ENCODE measurements at places on chromosomes 4 and X. TPM values are rescaled to one million over a fixed set of nuclear protein-coding genes. Genes with fewer than 3 reads are reported as not detected.
A peak's percentile ranks its signal among the peaks of the same experiment; 100 is the strongest.

GRCh38 chr4:26372076-26372475, 51.3 kb downstream of the RBPJ start:
- no peak for ATAC-seq

DNA sequence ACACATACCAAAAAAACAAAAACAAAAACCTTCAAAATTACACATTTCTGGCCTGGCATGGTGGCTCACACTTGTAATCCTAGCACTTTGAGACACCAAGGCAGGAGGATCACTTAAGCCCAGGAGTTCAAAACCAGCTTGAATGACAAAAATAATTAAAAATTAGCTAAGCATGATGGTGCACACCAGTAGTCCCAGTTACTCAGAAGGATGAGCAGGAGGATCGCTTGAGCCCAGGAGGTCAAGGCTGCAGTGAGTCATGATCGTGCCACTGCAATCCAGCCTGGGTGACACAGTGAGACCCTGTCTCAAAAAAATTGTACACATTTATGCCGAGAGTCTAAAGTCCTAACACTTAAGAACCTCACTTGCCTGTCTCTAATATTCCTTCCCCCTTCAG, 18.3 kb downstream of the SLC39A8 start:
- ATAC-seq, result no peak

GRCh38 chr4:77538574-77539157, 67.0 kb upstream of the CXCL13 start:
- no peak for ATAC-seq

GRCh38 chr4:9808077-9808476, 26.6 kb downstream of the DRD5 start:
- no peak for ATAC-seq

DNA sequence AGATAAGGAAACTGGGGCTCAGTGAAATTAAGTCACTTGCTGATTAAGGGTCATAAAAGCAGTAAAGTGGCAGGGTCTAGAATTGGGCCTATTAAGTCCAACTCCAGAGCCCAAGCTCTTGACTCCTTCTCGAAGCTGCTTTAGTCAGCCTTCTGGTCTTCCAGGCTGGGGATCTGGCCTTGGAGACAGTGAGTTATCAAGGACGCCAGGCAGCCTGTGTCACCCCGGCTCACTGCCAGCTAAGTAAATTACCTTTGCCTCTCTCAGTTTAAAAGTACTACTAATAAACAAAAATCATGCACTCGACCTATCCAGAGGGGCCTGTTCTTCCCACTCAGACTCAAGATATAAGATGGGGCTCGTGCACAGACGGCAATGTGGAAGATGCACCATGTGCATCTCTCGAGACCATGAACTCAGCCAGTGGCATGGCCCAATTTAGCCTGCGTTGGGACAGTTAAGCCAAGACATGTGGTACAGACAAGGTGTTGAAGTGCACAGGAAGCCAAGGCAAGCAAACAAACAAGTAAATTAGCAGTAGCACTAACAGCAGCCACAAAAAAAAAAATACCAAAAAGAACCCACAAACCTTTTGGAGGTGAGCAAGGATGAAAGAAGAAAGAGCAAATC, 62.0 kb upstream of the MAP3K15 start:
- no peak for ATAC-seq

GRCh38 chr4:85953651-85954018, 406.2 kb downstream of the MAPK10 start:
- ATAC-seq, result no peak

DNA sequence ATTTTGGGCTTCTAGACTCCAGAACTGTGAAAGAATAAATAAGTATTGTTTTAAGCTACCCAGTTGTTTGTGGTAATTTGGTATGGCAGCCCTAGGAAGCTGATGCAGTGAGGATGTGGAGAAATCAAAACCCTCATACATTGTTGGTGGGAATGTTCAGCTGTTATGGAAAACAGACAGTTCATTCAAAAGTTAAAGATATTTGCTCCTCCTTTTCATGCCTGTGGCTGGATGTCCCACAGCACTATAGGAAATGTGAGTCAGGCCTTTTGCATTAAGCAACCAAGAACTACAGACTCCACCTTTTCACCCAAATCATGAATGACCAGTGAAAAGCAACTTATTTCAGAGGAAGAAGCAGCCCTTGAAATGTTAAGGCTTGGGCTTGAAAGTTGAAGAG, 6.7 kb downstream of the BBS12 start:
- no peak for ATAC-seq

GRCh38 chr4:4852591-4853362, 6.7 kb upstream of the MSX1 start:
- peak; percentile 83 for ATAC-seq

GRCh38 chrX:110145854-110146253, 142.9 kb downstream of the TMEM164 start:
- peak; percentile 46 for ATAC-seq

DNA sequence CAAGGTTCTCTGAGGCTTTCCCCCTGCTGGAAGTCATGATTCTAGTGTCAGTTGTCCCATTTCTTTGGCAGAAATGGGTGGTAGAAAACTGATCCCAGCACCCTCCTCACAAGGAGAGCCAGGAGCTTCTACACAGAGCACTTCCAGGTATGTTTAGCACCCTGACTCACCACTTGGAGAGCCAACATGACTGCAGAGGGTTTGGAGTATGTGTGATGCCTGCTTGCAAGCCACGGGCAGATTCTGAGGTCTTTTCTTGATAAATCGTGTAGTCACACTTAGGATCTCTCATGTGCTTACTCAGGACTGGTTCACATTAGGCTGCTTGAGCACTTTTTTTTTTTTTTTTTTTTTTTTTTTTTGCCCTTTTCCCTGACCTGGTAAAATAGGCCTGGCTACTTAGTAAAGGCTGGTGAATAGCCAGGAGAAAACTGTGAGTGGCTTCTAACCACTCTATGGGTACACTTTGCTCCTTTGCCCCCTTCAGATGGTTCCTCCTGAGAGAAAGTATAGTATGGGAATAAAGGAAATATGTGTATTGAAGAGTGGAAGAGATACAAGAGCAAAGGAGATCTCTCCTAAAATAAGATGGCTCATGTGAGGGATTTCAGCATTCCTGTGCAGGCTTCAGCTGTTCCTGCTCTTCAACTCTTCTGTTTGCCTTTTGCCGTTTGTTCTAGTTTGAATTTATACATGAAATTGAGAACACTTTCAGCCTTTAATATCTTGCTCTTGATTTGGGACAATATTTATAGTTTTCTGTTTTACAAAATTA, 103.6 kb downstream of the EMCN start:
- ATAC-seq, result no peak

- no peak for ATAC-seq
These were observed 125.2 kb downstream of the NEXMIF start for GRCh38 chrX:74800062-74800461.

GRCh38 chr4:184536881-184537248, 62.5 kb upstream of the IRF2 start:
- ATAC-seq, result no peak

DNA sequence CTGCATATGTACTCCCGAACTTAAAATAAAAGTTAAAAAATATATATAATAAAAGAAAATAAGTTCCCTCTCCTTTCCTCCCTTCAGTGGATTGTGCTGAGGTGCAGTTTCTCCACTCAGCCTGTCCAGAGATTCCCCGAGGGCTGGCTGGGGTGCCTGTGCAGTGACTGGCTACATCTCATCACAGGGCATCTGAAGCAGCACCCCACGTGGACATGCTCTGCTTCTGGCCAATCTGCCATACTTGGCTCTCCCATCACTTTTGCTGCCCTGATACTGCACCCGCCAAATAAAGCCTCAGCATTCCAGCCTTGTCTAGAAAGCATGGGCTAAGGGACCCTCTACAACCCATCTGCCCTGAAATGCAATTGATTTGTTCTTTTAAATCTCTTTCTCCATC, 11.1 kb upstream of the MGST2 start:
- no peak for ATAC-seq

DNA sequence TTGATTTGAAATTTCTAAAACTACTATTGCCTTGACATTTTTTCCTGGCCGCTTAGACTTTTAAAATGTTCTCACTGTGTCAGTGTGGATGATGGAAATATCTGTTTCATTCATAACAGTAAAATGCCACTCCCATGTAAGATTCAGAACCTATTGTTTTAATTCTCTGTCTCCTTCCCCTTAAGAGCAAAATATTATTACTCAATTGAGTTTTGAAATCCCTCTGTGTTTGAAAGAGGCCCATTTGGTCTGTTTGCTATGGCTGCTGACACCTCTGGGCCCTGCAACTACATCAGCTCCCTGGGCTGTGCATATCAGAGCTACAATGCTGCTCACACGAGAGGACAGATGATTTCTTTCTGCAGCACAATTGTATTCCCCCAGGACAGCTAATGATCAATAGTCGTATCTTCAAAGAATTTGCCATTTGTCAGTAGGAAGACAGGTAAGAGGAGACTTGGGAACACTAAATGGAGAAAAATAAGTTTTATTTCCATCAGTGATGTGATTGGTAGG, 388.0 kb upstream of the GALNT7 start:
- peak; percentile 76 for ATAC-seq

DNA sequence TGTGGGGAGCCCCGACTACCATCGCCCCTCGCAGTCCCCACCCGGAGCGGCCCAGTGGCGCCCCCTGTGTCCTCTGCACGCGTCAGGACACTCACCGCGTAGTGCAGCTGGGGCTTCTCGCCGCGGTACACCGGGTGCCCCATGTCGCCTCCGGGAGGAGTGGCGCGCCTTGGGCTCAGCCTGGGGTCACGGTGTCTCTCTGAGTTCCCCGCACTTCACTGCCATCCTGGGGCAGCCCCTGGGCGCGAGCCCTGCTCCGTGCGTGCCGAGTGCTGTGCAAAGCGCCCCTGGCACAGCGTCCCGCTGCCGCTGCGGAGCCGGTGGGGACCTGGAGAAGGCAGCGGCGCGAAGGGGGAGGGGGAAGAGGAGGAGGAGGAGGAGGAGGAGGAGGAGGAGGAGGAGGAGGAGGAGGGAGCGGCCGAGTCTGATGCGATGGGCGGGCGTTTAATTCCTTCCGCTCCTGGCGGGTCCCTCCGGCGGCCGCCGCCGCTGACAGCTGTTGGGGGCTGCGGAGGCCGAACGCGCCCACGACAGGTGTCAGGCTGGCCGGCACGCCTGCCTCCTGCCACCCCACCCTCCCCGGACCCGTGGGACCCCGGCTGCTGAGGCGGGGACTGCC, 134.3 kb downstream of the AMELX start:
- ATAC-seq, result peak; percentile 89

GRCh38 chr4:1044469-1045192, 33.2 kb downstream of the FGFRL1 start:
- no peak for ATAC-seq

GRCh38 chr4:157217708-157218107, 2.8 kb upstream of the GRIA2 start:
- ATAC-seq, result no peak

- ATAC-seq, result no peak
These were observed 9.2 kb downstream of the CTSO start for GRCh38 chr4:155944516-155944915.

DNA sequence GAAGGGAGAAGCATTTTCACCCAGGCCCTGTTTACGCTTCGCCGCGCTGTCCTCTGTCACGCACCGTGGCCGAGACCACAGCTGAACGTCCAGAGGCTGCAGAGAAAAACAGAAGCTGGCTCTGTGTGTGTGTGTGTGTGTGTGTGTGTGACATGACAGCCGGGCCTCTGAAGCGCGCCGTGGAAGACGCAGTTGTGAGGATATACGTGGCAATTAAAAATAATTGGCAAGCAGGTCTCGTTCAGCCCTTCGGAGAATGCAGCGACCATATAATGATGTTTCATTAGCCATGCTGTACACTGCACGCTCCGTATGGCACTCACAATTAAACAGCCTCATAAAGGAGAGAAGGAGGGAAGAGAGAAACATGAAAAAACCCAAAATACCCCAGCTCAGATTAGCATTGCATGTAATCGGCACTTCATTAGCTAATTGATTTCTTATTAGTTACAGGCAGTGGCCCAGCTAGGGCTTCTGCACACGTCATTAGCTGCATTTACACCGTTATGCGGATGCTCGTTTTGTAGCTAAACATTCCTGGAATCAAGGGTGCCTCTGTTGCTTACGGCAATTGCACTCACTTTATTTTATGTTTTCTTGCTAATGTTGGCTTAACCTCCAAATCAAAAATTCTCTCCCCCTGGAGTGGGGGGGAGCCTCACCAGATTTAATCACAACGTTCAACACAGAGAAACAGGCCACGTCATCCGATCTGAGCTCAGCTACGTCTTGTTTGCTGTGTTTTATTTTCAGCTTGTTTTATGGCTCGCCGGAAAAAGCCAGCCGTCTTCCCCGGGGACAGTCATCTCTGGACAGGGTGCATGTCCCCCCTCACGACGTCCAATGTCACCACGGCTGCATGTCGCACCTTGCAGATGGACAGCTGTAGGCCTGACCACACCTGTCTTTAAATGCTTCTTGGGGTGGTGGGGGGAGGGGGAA, 74.6 kb upstream of the SHOX start:
- ATAC-seq, result no peak

GRCh38 chr4:184641451-184641850, 7.8 kb downstream of the CASP3 start:
- no peak for ATAC-seq

- ATAC-seq, result peak; percentile 57
These were observed 40.5 kb upstream of the BMP3 start for GRCh38 chr4:80989921-80990544.

GRCh38 chr4:972651-973424, 531 bp downstream of the DGKQ start:
- peak; percentile 53 for ATAC-seq

DNA sequence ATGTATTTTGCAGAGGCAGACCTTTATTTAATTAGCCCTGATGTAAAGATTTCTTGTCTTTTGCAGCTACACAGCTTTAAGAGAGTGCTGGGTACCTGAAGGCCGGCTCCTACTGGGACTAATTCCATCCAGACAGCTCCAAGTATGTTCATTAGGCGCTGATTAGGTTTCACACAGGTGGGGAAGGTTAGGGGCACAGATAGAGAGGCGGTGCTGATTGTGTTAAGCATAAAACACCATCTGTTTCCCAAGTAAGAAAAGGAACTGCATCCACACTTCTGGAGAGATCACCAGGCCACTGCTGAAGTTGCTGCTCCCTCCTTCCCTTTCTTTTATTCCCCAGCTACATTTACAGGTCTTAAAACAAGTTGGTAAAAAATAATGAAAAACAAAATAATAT, 349.5 kb downstream of the ZIC3 start:
- no peak for ATAC-seq

GRCh38 chrX:19579485-19579884, 64.2 kb upstream of the MAP3K15 start:
- peak; percentile 80 for ATAC-seq

Gene ASB12
- 0.36 TPM for total RNA-seq

Gene ARHGAP6
- 0.95 TPM for total RNA-seq

Gene TEX11
- total RNA-seq, result not detected

Gene CCSER1
- 21.5 TPM for total RNA-seq

Gene DNAAF6
- not detected for total RNA-seq

Gene RIBC1
- total RNA-seq, result 1.7 TPM

Gene CPE
- total RNA-seq, result 164 TPM

Gene TRIML1
- 0.13 TPM for total RNA-seq

Gene DUSP21
- not detected for total RNA-seq

Gene LIAS
- 42.6 TPM for total RNA-seq

Gene DCAF12L2
- 0.89 TPM for total RNA-seq

Gene AKAP4
- total RNA-seq, result not detected

Gene IL3RA
- 0.55 TPM for total RNA-seq

All from motor neuron (in vitro differentiated cells).